EL (cell line): ENCODE measurements at places on chromosomes 2 and 18.

DNA sequence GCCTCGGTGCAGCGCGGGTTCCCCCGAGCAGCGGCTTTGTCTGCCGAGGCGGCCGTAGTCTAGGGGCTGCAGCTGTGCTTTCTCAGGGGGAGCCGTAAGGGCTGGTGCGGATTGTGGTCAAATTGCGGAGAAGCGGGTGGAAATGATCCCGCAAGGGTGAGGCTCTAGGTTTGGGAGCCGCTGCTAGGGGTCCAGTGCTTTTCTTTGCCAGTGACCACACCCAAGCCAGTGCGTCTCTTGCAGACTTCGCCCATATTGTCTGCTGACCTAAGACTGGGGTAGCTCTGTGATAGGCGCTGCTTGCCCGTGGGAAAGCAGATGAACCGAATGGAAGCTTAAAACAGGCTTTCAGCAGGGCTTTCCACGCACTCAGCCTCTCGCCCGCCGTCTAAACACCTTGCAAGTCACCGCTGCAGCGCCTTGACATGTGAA is 2.1 kb downstream of the DPYSL5 start:
- DNase-seq: no peak

GRCh38 chr18:25446972-25447371 is 95.0 kb upstream of the ZNF521 start:
- no peak for DNase-seq

DNA sequence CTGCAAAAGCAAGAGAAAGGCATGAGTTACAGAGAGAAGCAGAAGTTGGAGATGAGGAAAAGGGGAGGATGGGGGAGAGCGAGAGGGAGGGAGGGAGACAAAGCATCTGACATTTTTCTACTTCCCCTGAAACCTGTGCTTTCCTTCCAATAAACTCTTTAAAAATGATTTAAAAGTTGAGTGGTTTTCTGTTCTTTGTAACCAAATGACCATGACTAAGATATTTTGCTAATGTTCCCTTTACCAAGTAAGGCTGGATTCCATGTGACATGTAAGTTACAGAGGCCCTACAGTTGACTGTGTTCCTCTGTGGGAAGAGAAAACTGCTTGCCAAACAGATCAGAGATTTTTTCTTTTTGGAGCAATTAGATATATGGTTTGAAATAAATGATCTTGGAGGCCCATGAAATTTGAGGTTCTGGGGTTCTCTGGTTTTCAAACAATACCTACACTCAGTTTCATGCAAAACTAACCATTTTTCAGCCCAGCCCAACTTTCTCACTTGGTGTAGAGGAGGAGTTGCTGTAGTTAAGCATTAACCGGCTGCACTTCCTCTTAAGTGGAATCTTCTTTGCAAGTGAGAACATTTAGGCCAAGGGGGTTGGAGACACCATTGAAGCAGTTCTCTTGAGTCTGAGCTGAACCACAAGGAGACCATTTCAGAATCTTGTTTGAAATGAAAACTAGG is 34.5 kb downstream of the INSIG2 start:
- no peak for DNase-seq

DNA sequence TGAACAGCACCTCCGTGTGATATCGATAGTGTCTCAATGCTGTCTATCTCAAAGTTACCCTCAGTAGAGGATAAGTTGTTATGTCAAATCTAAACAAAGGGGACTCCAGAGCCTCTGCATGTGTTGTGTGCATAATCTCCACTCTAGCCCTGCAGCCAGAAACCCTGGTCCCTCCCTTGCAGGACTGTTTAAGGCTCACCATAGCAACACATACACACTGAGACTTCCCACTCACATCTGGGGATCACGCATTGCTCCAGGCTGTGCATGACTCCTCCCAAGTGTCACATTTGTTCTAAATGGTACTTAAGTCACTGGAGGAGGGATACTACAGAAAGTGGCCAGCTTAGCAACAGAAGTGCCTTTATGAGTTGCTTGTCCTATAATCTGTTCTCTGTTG is 258.6 kb upstream of the CRIM1 start:
- DNase-seq: no peak

DNA sequence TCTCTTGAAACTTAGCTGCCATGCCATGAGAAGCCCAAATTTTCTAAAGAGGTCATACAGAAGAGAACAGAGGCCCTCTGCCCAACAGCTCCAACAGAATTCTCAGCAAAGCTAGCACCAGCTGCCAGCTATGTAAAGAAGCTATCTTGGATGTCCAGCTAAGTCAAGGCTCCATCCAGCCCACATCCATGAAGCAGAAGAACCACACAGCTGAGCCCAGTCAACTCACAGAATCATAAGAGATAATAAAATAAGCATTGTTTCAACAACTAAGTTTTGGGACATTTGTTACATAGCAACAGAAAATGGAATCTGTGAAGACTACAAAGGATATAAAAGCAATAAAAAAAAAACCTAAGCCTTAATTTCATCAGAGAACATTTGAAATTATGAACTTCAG is 434.3 kb downstream of the TXNL1 start:
- no peak for DNase-seq

DNA sequence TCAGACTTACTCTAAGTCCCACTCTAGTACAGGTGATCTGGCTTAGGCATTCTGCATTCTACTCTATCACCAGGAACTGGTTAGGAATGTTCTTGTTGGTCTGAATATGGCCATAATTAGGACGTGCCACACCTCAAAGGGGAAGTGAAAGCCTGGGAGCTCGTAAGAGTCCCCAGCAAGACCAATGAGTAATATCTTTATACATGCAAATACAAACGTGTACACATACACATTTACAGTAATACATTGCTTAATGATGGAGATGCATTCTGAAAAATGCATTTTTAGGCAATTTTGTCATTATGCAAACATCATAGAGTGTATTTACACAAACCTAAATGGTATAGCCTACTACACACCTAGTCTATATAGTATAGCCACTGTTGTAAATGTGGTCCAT is 19.5 kb upstream of the ERCC3 start:
- no peak for DNase-seq

- DNase-seq: no peak
Observed at GRCh38 chr2:210922419-210922818, 366.0 kb downstream of the CPS1 start.

GRCh38 chr2:99827296-99827999 is 314.9 kb downstream of the AFF3 start:
- DNase-seq: no peak

DNA sequence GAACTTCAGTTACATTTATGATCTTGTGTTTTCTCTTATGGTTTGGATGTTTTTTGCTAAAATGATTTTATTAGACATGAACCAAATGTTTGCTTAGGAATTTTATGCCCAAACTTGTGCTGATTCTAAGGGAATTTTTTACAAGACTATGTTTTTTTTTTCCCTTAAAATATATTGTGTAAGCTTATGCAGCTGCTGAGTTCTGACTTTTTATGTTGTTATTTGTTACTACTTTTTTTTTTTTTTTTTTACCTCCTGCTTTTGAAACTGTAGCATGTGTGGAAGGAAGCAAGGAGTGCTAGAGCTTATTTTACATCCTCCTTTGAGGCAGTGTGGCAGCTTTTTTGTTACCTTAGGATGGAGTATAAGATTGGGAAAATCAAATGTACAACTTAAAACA is 6.0 kb upstream of the DNAH7 start:
- no peak for DNase-seq

DNA sequence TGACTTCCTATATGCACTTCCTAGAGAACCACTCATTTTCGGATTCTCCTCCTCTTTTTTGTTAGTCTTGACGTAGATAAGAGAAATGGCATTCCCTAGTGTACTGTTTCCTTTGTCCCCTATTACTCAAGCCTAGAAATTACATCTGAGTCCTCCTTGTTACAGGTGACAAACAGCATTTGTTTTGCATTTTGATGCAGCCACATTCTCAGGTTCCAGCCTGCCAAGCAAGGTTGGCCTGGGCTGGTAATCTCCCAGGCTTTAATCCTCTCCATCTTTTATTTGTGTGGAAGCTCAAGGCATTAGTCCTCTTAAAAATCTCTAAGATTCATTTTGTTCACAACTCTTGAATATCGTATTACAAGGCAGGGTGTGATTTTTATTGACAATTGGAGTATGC is 318.0 kb upstream of the NRP2 start:
- DNase-seq: no peak

DNA sequence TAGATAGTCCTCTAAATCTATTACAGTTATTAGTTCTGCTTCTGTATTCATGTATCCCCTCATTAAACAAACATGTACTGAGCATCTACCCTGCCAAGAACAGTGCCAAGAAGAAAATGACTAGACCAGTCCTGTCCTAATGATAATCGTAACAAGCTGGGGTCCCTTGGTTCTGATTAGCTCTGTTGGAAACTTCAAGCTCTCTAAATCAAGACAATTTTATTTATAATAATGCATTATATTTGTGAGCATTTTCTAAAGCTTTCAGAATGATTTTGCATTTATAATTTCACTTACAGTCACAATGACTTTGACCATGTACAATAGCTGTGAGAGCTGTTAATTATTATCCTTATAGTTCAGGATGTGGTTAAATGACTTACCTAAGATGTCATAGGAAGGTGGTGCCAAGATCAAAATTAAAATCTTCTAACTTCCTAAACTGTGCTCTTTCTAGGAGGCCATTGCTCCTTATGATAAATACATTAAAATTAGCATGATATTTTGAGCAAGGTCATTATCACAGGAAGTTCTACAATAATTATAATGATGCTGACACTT is 336.5 kb upstream of the SLC39A10 start:
- no peak for DNase-seq

GRCh38 chr2:99430614-99431291 is 59.1 kb downstream of the REV1 start:
- peak; percentile 13 for DNase-seq

DNA sequence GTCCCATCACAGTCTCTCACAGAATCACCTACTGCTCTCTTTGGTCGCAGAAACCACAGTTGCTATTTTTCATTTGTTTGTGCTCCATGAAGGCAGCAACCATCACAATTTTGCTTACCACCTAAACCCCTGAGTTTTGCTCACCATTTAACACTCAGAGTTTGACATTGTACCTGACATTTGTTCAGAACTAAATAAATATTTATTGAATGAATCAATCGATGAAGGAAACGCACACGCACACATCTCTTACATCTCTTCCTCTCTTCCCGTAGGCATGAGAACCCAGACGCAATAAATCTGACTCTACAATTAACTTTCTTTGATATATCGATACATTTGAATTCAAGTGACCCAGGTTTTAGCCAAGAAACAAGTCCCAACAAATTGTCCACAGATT is 105.5 kb upstream of the RNF152 start:
- DNase-seq: no peak

- DNase-seq: no peak
Observed at GRCh38 chr2:72082021-72082601, 65.6 kb downstream of the CYP26B1 start.

DNA sequence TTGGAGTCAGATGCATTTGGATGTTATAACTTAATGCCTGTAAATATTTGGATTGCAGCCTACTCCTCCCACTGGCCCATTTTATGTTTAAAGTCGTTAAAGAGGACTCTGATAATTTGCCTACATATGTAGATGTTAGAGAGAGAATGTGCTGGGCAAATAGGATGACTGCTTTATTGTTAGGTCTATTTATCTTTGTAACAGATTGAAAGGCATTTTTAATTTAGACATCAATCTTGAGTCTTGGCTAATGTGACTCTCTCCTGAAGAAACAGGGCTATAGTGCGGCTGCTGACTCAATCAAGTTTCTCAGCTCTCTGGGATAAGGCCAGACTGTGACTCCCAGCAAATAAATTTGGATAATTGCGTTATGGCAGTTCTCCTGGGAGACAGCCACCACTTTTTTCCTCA is 1101.4 kb downstream of the CBLN2 start:
- no peak for DNase-seq

DNA sequence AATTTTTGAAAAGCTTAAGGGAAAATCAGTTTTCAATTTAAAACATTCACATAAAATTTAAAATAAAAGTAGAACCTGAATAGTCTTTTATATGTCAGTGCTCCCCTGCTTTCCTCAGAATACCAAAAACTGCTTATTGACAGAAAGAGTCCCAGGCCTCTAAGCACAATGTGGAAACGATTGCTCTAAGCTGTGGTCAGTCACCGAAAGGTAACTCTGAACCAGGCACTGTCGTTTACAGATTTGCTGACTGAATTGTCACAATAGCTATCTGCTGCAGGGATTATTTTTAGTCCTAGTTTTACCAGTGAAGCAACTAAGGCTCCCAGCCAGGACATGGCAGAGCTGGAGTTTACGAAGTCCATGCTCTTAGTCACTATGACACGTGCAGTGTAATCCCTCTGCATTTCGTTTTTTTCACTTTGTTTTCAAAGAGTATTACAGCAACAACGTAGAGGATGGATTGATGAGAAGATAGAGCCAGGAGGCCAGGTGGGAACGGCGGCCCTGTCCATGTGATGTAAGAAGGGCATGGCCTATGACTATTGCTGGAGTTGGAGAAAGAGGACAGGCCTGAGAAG is 28.1 kb upstream of the TMEM247 start:
- no peak for DNase-seq

DNA sequence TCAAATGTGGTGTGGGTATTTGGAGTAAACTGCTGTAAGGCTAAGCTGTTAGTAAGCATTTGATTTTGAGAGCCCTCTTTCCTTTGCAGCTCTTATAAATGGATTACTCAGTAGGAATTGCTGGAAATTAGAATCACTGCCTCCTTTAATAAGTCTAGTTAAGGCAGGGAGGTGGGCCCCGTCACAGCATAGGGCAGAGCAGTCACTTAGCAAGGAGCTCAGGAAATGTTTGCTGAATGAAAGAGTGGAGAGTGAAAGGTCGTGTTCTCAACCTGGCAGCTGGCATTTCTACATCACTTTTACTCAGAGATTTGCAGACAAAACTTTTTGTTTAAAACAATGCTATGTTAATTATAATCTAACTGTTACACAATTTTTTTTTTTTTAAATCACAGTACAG is 25.5 kb downstream of the ITGA6 start:
- no peak for DNase-seq

GRCh38 chr2:174353004-174353403 is 18.2 kb downstream of the SP9 start:
- no peak for DNase-seq

- DNase-seq: no peak
Observed at GRCh38 chr18:48785736-48786454, 164.9 kb downstream of the SMAD7 start.

DNA sequence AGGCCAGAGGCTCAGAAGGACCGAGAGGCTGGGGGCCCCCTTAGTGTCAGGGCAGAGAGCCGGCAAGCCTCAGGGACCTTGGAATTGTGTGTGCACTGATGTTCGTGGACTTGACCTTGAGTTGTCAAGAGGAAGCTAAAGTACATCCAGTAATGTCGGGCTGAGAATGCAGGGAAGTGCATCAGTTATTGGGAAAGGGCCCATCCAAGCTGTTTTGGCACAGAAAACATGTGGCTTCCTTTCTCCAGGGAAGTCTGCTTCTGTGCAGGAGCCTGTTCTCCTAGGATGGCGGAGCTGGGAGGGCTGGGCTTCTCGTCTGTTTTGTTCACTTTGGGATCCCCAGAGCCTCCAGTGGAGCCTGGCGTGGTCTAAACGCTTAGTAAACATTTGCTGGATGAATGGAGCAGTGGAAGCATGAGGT is 23.7 kb downstream of the ATOH8 start:
- DNase-seq: no peak

- peak; percentile 74 for DNase-seq
Observed at GRCh38 chr2:72887032-72887739, at the start of gene SPR. TSS of gene SPR (plus strand) at chr2:72887408. CDS start at chr2:72887433, 25 bp downstream.

- DNase-seq: peak; percentile 26
Observed at GRCh38 chr2:219002395-219003266, 9.4 kb upstream of the CRYBA2 start.

GRCh38 chr2:119960821-119961220 is 52.1 kb upstream of the EPB41L5 start:
- peak; percentile 56 for DNase-seq

GRCh38 chr2:68774569-68775271 is 40.1 kb downstream of the ARHGAP25 start:
- no peak for DNase-seq

- DNase-seq: peak; percentile 35
Observed at GRCh38 chr2:121377646-121378045, 92.6 kb upstream of the TFCP2L1 start.
